ENCODE measurements at places on chromosomes 16 and 17.

GRCh38 chr17:52410781-52411180 is 252.3 kb upstream of the CA10 start:
- DNase-seq, result no peak

- DNase-seq, result no peak
Measured at GRCh38 chr17:32732296-32732642, 144.7 kb downstream of the MYO1D start.

- DNase-seq, result no peak
Measured at GRCh38 chr17:44637066-44637465, 19.2 kb upstream of the MEIOC start.

- no peak for DNase-seq
Measured at GRCh38 chr17:70259400-70259799, 90.1 kb downstream of the KCNJ2 start.
